ENCODE measurements at places on chromosomes 13 and 19. TPM values are rescaled to one million over a fixed set of nuclear protein-coding genes. Genes with fewer than 3 reads are reported as not detected.

DNA sequence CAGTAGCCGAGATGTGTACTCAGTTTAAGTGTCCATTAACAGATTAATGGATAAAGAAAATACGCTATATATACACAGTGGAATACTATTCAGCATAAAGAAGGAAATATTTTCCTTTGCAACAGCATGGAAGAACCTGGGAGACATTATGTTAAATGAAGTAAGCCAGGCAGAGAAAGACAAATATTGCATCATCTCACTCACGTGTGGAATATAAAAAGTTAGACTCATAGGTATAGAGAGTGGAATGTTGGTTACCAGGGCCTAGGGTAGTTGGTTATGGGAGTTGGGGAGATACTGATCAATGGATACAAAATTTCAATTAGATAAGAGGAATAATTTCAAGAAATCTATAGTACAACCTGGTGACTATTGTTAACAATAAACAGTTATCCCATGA lies 210.1 kb downstream of the MAB21L1 start:
- no peak for DNase-seq

GRCh38 chr19:50729894-50730293 lies 6.7 kb downstream of the CLEC11A start:
- DNase-seq = no peak

DNA sequence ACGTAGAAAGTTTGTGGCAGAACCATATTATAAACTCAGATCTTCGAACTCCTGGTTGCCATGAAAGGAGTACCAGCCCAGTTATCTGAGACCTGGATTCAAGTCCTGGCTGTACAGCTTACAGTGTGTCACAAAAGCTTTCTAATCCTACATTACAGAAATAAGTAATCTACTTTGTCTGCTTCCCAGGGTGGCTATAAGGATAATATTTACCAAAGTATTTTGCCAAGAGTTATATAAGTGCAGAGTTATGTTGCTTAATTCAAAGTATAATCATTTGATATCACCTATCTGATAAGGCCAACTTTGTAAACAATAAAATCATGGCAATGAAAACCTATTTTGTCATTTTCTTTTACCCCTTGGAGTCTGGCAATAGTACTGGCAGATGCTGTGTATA lies 381.6 kb downstream of the NDFIP2 start:
- DNase-seq = no peak

DNA sequence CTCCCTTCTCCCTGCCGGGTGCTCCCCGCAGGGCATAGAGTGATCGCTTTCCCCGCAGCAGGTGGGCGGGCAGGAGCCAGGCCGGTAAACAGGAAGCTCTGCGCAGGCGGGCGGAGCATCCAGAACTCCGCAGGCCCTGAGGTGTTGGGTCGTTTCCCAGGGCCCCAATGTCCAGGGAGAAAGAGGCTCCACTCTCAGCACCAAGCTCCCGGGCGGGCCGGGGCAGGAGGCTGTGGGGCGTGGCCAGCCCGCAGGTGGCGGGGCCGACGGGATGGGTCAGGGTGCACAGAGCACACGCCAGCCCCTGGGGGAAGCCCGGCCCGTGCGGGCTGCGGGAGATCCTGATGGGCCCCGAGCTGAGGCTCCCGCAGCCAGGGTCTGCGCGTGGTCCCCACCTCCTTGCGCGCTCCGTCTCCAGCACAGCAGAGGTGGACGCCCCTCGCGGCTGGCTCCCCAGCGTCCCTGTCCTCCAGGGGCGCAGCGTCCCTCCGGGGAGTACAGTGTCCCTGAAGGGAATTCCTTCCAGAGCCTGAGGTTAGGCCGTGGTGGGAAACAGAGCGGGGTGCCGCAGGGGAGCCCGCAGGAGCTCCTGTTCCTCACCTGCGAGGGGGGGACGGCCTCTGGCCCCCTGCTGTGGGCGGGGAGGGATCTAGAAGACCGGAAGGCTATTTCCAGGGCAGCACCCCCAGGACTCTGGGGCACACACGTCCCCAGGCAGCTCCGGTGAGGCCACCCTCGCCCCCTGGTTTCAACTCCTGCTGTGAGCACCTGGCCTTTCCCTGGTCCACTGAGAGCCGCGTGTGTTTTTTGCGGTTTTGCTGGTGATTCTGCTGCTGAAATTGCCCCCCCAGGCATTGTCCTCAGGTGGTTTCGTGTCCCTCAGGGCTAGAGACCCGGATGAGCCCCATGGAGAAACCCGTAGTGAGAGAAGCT lies 12.2 kb downstream of the PIP5K1C start:
- DNase-seq = no peak

DNA sequence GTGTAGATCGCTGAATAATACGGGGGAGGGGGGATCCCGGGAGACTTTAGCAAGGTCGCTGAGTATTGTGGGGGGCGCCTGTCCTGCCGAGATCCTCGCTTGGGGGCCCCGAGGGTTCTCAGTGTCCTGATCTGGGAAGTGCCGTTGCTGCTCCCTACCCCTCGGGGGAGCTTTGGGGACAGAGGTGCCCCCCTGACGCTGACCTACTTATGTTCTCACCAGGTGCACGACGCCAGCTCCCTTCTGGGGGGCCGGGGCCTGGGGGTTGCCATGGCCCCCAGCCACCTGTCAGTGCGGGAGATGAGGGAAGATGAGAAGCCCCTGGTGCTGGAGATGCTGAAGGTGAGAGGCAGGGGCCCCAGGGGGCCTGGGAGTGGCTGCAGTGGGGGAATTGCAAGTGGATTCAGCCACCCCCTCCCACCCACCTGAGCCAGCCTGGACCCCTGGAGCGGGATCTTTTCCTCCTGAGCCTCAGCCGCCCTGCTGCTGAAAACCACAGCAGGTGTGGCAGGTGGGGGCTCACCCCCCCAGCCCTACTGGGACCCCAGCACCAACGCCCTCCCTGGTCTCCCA lies 537 bp downstream of the NAT14 start:
- DNase-seq = no peak

GRCh38 chr13:60386250-60386649 lies 10.8 kb upstream of the TDRD3 start:
- no peak for DNase-seq

DNA sequence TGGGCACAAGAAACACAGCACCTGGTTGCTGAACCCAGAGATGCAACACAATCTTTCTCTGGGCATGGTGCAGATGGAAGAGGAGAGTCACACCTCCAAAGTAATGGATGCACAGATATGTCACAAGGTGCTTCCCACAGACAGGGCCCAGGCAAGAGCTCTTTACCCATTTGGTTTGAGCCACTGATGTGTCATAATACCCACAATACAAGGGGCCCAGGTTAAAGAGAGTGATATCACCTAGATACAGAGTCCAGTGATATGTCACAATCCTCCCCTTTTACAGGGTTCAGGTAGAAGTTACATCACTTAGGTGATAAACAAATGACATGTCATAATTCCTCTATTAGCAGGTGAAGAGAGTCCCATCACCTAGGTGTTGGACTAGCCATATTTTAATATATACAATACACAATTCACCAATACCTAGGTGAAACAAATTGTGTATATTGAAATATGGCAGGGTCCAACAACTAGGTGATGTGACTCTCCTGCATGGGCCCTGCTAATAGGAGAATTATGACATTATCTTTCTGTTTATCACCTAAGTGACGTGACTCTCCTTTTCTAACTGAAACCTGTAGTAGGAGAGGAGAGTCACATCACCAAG lies 5.6 kb upstream of the ZNF43 start:
- DNase-seq = no peak

DNA sequence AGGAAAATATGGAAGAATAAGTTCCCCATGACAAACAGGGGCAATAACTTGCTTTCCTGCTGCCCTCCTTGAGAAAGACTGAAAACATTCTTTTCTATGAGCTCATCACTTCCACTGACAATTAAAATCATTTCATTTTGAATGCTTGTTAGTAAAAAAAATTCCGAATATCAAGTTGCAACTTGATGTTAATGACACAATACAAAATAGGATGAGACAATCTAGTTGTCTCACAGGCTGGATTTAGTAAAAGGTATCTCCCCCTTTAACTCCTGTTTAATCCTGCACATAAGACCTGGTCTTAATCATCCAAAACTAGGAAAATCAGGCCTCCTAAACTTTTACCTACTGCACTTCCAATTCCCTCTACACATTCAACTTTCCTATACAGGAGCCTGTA lies 24.7 kb downstream of the IRS2 start:
- DNase-seq = no peak

DNA sequence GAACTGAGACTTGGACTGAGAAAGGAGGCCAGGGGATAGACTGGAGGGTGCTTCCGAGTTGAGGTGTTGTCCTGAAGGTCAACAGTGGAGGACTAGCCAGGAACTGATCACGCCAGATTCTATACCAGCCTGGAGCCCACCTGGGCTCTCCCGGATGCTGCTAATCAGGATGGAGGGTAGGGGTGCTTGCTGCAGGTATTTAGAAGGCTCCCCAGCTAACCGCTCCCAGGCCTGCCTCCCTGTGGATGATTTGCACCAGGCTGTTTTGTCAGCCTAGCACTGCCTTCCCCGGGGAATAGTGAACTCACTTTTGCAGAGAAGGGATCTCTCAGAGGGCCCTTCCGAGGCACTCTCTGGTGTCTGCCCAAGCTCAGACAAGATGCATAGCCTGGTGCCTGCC lies 60.5 kb upstream of the KCTD15 start:
- DNase-seq = no peak

DNA sequence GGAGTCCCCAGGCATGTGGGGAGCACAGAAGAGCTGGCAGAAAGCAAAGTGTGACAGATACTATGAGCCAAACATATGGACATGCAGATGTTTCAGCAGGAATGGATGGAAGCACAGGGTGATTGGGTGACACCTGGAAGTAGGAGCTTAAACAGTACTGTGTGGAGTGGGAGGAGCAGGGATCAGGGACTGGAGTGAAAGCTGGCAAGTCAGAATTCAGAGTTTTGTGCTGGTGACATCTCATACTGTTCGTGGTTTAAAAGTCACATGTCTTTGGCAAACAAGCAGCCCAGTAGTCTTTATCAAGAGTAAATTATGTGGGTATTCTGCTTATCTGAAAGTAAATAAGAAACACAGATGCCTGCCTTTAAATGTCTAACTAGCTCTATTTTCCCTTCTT lies 408.2 kb downstream of the COG6 start:
- no peak for DNase-seq

GRCh38 chr13:20815464-20815863 lies 41.7 kb upstream of the EEF1AKMT1 start:
- no peak for DNase-seq

GRCh38 chr13:50809133-50810090 lies 34.1 kb downstream of the DLEU7 start:
- no peak for DNase-seq

- no peak for DNase-seq
Observed at GRCh38 chr13:31545616-31546015, 193.7 kb upstream of the RXFP2 start.

- DNase-seq = no peak
Observed at GRCh38 chr13:112986946-112987681, 18.1 kb downstream of the MCF2L start.

DNA sequence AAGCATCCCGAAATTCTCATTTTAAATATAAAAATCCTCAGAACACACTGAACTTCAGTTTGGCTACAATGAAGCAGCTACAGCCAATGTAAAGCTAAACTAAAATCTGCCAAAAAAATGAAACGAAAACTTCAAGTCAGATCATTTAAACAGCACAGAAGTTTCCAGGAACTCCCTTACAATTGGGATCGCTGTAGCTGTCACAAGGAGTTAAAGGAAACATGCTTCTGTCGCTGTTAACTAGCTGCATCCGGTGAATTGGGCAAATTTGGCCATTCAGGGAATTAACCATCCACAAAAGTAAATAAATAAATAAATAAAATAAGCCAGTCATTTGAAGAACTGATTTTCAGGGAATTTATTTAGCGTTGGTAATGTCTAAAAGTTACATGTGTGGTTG lies 77.0 kb upstream of the PEG3 start:
- DNase-seq = no peak

- DNase-seq = no peak
Observed at GRCh38 chr19:4304538-4305256, at the start of gene FSD1. Gene FSD1, plus strand, starts transcription at chr19:4304598. Its CDS starts 149 bp downstream, at chr19:4304747.

- DNase-seq = no peak
Observed at GRCh38 chr19:51158474-51159129, 16.5 kb downstream of the SIGLEC7 start.

- DNase-seq = no peak
Observed at GRCh38 chr13:111373486-111373885, 53.0 kb downstream of the TEX29 start.

GRCh38 chr13:25686831-25687470 lies 315.2 kb downstream of the ATP8A2 start:
- DNase-seq = no peak

DNA sequence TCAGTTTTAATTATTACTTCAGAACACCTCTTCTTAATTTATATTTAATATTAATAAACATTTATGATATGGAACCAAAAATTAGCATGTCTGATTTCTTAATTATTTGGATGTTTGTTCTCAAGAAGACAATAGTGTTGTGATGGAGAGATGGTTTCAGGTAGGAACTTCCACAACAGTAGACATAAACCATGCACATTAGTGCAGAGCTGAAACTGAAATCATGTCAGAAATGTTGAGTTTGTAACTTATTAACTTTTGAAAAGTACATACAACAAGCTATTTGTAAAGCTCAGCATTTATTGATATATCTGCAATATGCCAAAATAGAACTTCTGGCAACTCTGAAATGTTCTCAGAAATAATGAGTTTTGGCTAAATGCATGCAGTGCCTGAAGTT lies 11.8 kb upstream of the EDNRB start:
- DNase-seq = no peak

GRCh38 chr19:39385629-39386411 lies 5.1 kb downstream of the PAF1 start:
- no peak for DNase-seq

DNA sequence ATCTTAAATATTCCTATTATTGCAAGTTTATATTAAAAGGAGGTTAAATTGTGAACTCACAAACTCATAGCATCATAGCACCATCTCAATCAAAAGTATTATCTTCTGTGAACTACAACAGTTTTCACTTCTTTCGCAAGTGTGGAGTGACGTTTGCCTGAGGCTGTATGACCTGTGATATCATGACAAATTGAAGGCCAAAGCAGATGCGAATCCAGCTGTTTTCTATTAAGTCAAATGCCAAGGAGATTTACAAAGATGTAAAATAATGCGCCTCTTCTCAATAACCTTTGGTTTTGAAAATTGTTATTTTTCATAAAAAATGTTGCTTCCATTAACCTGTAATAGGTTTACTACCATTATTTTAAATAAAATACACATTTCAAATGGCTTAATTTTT lies 7.6 kb upstream of the PEG3 start:
- DNase-seq = no peak

ONECUT3 gene
- 0.05 TPM for polyA plus RNA-seq

FUT6 gene
- 12.0 TPM for polyA plus RNA-seq

C19orf85 gene
- polyA plus RNA-seq = not detected

CACNA1A gene
- 1.6 TPM for polyA plus RNA-seq

ZNF534 gene
- 0.53 TPM for polyA plus RNA-seq

IGLON5 gene
- polyA plus RNA-seq = 4.2 TPM

TYROBP gene
- polyA plus RNA-seq = 13.8 TPM

LONP1 gene
- 61.4 TPM for polyA plus RNA-seq

HCN2 gene
- 0.40 TPM for polyA plus RNA-seq
